ENCODE measurements at places on chromosomes 6 and 20.
A peak's percentile ranks its signal among the peaks of the same experiment; 100 is the strongest.

- no peak for DNase-seq
Measured at GRCh38 chr20:35720165-35721123, 21.2 kb downstream of the ROMO1 start.

DNA sequence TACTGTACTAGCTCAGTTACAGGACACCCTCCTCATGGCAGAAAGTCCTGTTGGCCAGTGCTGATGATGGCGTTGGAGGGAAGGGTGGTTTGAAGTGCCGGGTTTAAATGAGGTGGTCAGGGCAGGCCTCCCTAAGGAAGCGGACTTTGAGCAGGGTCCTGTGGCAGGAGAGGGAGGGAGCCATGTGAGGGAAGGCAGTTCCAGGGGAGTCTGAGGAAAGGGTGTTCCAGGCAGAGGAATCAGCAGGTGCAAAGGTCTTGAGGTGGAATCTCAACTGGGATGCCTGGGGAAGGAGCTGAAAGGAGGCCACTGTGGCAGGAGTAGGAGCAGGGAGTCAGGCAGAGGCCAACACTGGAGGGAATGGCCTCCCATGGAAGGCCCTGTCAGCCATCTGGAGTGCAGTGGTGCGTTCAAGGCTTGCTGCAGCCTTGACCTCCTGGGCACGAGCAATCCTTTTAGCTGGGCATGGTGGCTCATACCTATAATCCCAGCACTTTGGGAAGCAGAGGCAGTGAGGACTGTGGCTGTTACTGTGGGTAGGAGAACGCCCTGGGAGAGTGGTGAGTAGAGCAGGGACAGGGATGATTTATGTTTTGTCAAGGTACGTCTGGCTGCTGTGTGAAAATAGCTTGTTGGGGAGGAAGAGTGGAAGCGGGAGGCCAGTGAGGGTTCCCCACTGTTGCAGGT is 26.2 kb downstream of the VSTM2L start:
- DNase-seq, result no peak

GRCh38 chr6:82178077-82178758 is 69.3 kb downstream of the IBTK start:
- DNase-seq, result peak; percentile 64

DNA sequence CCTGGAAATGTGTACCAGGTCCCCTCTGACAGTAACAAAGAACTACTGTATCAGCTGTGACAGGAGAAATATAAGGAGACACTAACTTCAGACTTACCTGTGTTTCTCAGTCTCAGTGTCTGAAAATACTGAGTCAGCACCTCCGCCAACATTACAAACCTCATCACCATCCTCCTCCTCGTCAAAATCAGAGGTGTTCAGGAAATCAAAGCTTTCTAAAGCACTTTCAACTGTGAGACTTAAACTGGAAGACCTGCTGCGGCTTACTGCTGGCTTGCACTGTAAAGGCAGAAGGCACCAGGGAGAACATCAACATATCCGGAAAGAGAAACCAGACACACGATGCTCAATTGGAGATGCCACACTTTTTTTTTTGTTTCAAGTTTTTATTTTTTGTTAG is 40.3 kb upstream of the ARMH2 start:
- DNase-seq, result no peak

GRCh38 chr20:56458206-56458821 is 10.1 kb upstream of the RTF2 start:
- no peak for DNase-seq

- DNase-seq, result no peak
Measured at GRCh38 chr6:152418551-152418950, 218.6 kb downstream of the SYNE1 start.

DNA sequence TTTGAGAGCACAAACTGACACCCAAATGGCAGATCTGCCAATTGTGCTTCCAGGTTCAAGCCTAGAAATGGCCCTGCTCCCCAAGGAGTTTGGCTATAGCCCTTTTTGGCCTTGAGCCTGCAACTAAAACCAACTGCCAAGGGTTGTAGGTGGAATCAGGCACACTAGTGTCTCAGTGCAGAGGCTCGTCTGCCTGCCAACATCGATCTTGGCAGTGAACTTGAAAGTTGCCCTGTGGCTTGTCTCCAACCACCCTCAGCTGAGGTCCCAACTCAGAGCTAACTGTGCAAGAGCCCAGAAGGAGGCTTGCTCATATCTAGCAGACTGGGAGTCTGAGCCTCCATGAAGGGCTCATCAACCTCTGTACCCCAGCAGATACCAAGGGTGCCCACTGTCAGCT is 92.7 kb upstream of the GLP1R start:
- no peak for DNase-seq

DNA sequence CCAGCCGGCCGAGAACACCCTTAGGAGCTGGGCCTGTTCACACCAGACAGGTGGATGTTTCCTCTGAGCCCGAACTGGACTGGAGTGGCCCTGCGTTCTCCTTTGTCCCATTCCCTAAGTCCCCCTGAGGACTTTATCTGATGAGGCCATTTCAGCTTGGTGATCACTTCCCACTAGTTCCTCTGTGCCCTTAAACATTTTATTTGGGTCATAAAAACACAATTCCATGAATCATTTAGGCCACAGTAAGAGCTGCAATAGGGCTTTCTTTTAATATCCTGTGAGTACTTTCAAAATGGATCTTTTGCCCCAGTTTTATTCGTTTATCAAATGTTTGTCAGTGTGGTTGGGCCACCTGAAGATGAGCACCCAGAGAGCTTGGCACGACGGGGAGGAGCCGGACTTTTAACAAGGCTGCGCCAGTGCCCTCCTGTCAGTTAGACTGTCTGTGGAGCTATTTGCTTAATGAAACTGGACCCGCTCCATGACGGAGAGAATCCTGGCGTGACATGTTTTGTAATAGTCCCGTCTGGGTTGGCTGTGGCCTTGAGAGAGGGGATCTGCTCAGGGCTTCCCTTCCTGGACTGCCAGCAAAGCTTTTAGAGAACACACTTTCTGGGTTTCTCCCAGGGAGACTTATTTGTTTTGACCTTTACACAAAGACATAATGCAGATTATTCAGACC is 53.5 kb downstream of the ZDHHC14 start:
- DNase-seq, result peak; percentile 33

DNA sequence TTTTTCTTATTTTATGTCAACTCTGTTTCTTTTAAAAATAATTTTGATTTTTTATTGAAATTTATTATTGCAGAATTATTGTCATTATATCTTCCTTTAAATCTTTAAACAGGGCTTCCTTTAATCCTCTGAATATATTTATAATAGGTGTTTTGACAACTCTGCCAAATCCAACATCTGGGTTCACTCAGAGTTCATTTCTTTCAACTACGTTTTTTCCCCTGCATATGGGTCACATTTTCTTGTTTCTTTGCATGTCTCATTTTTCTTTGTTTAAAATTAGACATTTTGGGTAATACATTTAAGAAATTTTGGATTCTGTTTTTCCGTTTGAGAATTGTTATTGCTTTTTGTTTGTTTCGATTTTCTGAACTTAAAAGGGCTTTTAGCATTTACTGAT is 655.1 kb upstream of the CITED2 start:
- no peak for DNase-seq

DNA sequence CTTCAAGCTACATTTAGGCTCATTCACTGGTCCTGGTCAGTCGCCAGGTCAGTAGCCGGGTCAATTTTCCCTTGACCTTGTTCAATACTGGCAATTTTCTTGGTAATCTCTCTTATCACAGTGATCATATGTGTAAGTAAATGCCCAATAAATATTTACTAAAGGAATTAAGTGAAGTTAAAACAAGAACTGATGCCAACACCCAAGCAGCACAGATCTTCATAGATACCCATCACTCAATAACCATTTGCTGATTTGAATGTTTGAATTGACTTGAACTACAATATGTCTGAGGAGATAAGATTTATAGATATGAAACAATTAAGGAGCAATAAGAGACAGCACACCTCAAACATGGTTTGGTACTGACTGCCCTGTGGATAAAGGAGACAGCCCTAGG is 100.8 kb upstream of the PREP start:
- DNase-seq, result no peak

GRCh38 chr6:90440586-90441283 is 144.1 kb upstream of the BACH2 start:
- no peak for DNase-seq

DNA sequence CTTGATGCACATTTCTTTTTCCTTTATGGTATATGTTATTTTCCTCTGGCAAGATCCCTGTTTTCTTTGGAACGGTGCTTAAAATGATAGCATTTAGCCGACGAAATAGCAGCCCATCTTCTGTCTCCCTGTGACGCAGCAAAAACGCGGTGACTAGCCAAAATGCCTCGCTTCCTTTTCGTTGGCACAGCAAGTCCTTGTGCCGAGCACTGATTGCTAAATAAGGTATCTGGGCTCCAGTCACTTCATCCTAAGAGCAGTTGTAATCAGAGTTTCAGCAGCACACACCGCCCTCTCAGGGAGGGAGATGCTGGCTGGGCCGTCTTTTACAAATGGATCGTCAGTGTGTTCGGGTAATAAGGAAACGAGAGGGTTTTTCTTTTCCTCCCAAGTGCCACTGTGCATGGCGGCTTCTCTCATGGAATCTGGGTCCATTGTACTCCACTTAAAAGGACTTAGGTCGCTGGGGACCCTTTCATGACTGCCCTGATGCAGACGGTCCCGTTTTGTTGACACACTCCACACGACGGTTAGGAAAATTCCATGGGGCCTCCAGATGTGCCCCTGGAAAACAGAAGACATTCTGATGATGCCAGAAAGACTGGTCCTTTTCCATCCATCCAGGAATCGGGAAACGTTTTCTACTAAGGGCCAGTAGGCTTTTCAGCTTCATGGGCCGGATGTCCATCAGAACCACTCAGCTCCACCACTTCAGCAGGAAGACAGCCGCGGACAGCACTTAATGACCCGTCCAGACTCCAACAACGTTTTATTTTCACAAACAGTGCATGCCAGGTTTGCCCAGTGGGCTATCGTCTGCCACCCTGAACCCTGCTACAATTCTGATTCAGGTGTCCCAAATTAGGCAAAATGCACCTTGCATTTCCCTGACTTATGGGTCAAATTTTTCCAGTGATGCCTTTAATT is 185.5 kb downstream of the CDH4 start:
- DNase-seq, result peak; percentile 64

DNA sequence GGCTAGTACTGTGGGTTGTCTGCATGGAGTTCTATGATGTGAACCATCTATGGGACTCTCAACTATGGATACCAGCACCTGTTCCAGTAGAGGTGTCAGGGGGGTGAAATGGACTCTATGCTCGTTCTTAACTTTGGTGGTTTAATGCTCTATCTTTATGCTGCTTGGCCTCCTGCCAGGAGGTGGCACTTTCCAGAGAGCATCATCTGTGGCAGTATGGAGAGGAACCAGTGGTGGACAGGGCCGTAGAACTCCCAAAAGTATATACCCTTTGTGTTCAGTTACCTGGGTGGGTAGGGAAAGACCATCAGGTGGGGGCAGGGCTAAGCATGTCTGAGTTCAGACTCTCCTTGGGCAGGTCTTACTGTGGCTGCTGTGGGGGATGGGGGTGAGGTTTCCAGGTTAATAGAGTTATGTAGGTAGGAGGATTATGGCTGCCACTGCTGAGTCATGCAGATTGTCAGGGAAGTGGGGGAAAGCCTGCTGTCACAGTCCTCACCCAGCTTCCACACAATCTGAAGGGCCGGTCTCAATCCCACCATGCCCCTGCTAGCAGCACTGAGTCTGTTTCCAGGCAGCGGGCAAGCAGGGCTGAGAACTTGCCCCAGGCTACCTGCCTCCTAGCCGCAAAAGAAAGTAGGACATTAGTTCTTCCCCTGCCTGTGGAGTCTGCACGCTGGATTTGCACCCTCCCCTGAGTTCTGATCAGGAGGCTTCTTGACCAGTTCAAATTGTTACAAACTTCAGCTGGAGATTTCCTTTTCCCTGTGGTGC is 284.0 kb downstream of the KCNQ5 start:
- DNase-seq, result no peak

DNA sequence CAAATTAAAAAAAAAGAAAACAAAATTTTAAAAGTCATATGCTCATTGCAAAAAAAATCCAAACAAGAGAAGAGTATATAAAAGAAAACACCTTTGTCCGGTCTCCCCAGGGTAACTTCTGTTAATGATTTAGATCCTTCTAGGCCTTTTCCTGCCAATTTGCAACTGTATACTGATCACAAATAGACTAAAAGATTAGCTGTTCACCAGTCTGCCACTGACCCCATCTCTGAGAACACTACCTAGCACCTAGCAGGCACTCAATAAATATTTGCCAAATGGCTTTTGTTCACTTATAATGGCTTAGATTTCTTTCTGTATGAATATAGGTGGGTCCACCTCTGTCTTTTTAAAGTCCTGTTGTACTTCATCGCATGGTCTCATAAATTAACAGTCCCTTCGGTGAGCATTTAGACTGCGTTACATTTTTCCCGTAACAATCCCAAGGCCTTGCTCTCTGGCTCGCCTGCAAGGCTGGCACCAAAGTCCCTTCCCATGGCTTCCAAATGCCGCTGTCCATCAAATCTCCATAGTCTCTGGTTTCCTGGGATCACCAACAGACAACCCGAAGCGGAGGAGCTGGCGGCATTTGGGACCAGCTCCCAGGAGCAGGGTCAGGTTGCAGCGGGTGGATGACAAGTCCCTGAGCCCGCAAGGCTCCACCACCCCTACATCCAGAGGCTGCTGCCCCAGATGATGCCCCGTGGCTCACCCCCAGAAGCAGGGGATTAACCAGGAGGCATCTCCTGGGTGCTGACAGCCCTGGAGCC is 11.8 kb downstream of the JPH2 start:
- no peak for DNase-seq

- no peak for DNase-seq
Measured at GRCh38 chr6:47520282-47520681, 42.7 kb downstream of the CD2AP start.

GRCh38 chr6:135073756-135074393 is 19.3 kb upstream of the HBS1L start:
- DNase-seq, result no peak

DNA sequence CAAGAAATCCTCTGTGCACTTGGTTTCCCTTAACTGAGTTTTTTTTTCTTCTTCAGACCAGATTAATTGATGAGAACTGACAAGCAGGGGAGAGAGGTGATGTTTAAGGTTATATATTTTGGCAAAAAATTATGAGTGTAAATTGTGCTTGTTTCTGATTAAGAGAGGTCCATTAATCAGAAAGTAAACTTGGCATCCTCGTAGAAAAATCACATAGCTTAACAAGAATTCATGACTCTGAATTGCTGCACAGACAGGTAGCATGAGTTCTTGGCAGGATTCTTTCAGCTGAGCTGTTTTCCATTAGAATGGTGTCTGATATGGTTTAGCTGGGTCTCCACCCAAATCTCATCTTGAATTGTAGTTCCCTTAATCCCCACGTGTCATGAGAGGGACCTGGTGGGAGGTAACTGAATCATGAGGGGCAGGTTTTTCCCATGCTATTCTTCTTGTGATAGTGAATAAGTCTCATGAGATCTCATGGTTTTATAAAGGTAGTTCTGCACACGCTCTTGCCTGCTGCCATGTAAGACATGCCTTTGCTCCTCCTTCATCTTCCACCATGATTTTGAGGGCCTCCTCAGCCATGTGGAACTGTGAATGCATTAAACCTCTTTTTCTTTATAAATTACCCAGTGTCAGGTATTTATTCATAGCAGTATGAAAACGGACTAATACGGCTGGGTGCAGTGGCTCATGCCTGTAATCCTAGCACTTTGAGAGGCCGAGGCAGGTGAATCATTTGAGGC is 34.2 kb upstream of the DDR1 start:
- no peak for DNase-seq
